ENCODE measurements at places on chromosomes 6 and 20.

DNA sequence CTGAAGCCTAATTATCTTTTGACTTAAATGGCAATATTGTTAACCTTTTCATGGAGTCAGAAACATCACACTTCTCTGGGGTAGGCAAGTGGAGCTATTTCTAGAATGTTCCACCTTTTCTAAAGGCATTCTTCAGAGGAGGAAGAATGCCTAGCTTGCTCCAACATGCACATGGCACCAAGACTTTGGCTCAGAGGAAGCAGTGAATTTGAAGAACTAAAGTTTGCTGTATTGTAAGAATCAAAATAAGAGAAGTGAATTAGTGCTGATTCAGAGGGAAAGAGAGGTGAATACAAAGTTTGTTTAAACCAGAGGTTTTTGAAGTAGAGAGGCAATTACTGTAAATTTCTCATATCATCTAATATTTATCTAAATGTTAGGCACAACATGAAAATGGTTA lies 92.2 kb downstream of the SOBP start:
- DNase-seq = no peak

- DNase-seq = no peak
Observed at GRCh38 chr20:9087531-9088217, 18.8 kb downstream of the PLCB4 start.

- no peak for DNase-seq
Observed at GRCh38 chr20:5374171-5374570, 57.4 kb upstream of the PROKR2 start.

- no peak for DNase-seq
Observed at GRCh38 chr20:63317061-63317460, 24.1 kb downstream of the COL20A1 start.

- no peak for DNase-seq
Observed at GRCh38 chr6:126633373-126633772, 293.5 kb downstream of the CENPW start.

GRCh38 chr6:11364971-11365397 lies 132.5 kb upstream of the NEDD9 start:
- no peak for DNase-seq
